ENCODE measurements at places on chromosomes 3 and 15.
A peak's percentile ranks its signal among the peaks of the same experiment; 100 is the strongest.

GRCh38 chr3:141482245-141482922 lies 4.4 kb upstream of the RASA2 start:
- DNase-seq, result peak; percentile 73

DNA sequence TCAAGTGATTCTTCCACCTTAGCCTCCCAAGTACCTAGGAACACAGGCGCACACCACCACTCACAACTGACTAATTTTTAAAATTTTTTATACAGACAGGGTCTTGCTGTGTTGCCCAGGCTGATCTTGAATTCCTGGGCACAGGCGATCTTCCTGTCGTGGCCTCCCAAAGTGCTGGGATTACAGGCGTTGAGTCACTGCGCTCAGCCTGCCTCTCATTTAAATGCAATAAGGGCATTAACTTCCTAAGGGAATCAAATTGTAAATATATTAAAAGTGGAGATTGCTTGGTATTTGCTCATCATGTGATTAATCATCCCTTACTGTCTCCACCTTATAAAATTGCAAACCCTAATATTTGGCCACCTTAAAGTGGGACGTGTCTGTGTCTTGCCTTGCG lies 65.2 kb downstream of the PGPEP1L start:
- DNase-seq, result no peak

DNA sequence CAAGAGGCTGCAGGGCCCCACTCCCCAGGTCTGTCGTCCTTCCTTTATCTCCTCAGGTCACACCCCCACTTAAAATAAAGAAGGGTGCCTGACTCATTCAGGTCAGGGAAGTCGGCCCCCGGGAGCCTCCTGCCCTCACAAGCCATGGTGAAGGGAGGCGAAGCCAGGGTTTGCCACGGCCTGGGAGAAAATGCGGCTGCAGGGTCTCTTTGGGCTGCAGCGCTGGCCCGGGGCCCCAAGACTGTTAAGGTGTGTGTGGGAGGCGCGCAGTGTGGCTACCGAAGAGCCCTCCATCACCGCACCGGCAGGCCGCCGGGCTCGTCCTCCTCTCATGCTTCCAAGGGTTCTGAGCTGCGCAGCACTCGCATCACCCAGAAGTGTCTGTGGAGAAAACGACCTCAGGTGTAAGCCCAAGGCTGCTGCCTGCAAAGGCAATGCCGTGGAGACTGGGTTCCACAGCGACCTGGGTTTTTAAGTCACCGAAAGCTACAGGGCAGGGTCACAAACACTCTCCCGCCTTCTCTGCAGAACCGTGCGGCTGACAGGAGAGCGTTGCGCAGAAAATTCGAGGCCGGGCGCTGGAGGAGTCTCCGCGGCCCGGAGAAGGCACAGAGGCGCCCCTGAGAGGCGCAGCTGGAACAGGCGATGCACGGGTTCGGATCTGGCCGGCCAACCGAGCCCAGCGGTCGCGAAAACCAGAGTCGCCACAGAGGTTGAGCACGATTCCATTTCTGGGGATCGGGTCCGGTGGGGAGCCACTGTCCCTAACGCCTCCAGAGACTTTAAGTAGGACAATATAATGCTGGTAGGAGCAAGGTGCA lies 8.7 kb downstream of the FOXL2 start:
- DNase-seq, result no peak

DNA sequence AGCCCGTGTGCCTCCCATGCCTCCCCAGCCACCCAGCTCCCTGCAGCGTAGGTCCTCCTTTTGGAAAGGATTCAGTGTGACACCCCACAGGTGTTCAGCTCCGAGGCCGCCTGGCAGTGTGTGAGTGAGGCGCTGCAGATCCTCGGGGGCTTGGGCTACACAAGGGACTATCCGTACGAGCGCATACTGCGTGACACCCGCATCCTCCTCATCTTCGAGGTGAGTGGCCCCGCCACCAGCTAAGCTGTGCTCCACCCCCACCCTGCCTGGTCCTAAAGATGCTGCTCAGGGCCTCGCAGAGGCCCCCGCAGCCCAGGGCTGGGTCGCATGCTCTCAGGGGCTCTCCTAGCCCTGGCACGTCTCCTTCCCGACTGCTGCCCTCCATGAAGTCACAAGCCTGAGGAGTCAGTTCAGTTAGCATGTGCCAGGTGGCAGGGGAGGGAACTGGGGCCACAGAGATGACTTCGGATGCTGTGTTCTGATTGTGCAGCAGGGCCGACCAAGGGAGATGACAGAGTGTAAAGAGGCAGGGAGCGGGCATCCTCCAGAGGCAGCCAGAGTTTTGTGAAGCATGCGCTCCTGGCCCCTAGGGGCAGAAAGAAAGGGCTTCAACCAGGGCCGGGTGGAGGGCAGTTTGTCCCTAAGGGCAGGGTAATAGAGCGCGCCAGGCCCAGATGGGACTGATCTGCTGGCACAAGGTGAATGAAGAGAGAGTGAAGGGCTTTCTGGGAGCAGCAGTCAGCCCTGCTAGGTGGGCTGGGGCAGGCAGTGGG lies 26.8 kb downstream of the ACAD9 start:
- DNase-seq, result no peak

- DNase-seq, result no peak
Observed at GRCh38 chr3:1232276-1232675, 139.5 kb downstream of the CNTN6 start.

- peak; percentile 92 for DNase-seq
Observed at GRCh38 chr15:49645941-49646340, 25.1 kb downstream of the DTWD1 start.

DNA sequence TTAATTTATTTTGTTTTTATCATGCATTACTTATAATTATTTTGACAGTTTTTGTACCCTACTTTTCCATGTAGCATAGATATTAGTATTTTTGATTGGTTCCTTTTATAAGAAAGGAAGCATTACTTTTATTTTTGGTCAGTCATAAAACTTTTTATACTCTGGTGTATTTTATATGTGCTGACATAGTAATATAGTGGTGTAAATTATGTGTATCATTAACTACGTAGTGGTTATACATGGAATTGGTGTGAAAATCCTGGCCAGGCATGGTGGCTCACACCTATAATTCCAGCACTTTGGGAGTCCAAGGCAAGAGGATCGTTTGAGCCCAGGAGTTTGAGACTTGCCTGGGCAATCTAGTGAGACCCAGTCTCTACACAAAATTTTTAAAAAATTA lies 18.8 kb upstream of the NIPA2 start:
- DNase-seq, result no peak
